ENCODE measurements at places on chromosomes 11 and 22.

GRCh38 chr11:1122664-1123002 is 35.1 kb upstream of the MUC5AC start:
- no peak for DNase-seq

GRCh38 chr11:118076754-118077281 is at the start of gene TMPRSS4:
Gene TMPRSS4, plus strand, starts transcription at chr11:118077078. Its CDS starts 225 bp downstream, at chr11:118077303.
- DNase-seq, result no peak

GRCh38 chr22:45757068-45757467 is 85.4 kb downstream of the ATXN10 start:
- no peak for DNase-seq

DNA sequence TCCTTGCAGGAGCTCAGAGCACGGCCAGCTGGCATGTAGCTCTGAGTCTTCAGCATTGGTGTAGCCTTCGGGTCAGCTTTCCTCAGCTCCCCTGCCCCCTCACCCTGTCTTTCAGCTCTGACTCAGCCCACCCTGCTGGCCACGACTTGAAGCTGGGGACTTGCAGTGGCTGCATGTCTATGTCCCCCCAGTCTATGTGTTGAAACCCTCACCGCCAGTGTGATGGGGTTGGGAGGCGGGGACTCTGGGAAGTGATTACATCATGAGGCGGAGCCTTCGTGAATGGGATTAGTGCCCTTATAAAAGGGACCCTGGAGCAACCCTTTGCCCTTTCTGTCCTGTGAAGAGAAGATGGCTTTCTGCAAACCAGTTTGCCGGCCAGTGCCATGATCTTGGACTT is 111.1 kb downstream of the CTTN start:
- DNase-seq, result no peak

DNA sequence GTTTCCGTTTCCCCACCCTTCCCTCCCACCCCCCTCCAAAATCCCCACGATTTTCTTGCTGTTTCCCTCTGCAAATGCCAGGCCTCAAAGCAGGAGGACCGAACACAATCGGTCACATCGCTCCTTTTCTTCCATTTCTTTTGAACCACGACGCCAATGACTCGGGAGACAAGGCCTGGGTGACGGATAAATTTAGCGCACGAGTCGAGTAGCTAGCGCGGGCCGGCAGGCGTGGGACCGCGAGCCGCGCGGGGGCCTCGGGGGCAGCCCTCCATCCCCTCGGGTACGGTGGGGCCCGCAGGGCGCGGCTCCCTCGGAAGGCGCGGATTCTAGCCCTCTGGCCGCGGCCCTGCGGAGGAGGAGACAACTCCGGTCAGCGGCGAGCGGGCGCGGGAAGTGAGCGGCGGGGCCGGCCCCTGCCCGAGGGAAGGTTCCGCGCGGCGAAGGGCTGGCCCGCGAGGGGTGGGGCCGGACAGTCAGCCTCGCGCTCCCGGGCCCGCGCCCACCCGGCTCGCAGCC is 414 bp downstream of the JOSD1 start:
- DNase-seq, result no peak

GRCh38 chr11:44923806-44924205 is 26.9 kb downstream of the TP53I11 start:
- no peak for DNase-seq

DNA sequence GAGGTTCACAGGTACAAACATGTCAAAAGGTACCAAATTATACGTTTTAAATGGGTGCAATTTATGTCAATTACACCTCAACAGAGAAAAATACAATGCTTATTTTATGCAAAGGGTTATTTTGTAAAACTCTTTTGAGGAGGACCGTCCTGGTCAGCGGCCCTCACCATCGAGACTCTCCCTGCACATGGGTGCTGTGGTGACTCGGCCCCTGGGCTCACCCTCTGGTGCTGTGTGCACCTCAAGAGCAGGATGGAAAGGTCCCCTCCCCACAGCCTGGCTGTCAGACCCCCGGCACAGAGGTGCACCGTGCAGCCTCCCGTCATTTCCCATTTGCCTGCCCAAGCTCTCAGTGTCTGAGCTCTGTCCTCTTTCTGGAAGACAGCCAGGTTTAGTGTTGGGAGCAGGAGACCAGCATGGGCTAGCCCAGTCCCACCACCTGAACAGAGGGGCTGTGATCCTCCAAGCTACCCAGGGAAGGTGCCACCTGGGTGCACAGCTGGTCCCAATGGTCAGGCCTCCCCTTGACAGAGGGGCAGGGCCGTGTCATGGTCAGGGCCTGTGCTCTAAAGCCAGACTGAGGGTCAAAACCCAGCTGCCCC is 41.8 kb upstream of the PRODH start:
- no peak for DNase-seq

DNA sequence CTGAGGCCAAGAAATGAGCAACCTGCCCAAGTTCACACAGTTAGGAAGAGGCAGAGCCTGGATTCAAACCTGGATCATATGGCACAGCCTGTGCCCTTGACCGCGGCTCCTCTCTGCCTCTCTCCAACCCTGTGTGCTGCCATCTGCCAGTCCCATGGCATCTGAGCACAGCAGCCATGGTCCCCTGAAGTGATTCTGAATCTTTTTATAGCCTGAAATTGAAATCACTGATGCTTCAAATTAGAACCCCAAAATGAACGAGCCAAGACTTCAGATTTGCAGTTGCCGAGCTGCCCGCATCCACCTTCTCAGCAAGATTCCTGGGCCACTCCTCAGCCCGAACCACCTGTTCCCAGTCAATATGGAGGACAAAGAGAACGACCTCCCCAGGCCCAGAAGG is 252.7 kb downstream of the CTTN start:
- no peak for DNase-seq

DNA sequence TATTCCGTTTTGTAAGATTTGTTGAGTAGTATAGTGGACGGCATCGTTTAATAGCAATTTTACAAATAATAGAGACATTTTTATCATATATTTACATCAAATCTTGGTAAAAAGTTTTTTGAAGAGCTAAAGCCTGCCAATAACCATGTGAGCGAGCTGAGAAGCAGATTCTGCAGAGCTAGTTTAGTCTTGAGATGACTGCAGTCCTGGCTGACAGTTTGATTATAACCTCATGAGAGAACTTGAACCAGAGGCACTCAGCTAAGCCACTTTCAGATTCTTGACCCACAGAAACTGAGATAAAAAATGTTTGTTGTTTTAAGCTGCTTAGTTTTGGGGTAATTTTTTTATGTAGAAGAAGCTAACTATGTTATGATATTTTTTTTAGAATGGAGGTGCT is 78.9 kb downstream of the PDE3B start:
- DNase-seq, result no peak

DNA sequence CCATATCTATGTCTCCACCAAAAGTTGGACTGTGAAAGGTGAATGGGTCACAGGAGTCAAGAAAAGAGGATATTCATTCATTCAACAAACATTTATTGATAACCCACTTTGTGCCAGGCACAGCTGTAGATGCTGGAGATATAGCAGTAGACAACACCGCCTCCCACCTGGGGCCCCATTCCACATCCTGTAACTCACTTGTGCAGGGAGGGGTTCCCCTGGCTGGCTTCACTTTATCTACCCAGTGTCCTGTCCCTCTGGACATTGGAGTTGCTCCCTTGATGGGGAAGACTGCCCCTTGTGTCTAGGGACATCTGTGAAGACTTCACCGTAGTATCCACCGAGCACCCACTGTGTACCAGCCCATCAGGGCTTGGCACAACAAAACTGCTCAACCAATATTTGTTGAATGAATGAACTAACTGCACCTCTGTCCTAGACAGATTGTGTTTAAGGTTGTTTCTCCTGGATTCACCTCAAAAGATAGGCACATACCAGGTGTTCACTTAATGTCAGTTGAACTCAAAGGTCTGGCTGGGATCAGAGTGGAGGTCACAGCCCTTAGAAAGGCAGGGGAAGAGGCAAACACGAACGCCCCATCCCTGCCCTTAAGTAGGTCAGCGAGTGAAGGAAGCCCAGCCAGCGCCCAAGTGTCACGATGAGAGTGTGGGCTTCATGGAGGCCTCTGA is 1.4 kb upstream of the OVOL1 start:
- DNase-seq, result no peak

DNA sequence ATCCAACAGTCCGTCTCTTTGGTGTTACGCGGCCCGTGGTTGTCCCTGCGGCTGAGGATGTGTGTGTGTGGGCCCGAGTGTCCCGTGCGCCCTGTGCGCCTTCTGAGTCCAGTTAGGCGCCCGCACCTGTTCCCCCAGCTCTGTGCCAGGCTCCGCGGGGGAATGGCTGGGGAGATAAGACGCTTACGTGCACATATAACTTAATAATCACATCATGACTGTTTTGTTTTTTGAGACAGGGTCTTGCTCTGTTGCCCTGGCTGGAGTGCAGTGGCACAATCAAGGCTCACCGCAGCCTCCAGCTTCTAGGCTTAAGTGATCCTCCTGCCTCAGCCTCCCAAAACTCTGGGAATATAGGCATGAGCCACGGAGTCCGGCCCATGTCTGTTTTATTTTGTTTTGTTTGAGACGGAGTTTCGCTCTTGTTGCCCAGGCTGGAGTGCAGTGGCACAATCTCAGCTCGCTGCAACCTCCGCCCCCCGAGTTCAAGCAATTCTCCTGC is 817 bp downstream of the ARL2 start:
- no peak for DNase-seq

DNA sequence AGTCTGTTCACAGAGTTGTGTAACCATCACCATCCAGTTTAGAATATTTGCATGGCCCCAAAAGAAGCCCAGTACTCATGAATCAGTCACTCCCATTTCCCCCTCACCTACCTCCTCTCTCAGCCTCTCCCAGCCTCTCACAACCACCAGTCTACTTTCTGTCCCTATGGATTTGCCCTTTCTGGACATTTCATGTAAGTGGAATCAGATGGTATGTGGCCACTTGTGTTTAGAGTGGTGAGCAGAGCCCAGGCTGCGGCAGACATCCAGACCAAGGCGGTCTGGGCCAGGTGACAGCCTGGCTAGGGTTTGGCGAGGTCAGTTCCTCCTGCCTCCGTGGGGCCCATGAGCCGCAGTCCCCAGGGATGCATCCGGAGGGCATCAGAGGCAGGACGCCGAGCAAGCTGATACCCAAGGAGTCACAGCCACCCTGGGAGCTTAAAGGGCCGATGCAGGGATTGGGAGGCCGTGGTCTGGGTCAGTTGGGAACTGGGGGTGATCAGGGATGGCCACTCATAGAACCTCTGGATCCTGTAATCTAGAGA is 53.3 kb upstream of the CLDN5 start:
- DNase-seq, result no peak

DNA sequence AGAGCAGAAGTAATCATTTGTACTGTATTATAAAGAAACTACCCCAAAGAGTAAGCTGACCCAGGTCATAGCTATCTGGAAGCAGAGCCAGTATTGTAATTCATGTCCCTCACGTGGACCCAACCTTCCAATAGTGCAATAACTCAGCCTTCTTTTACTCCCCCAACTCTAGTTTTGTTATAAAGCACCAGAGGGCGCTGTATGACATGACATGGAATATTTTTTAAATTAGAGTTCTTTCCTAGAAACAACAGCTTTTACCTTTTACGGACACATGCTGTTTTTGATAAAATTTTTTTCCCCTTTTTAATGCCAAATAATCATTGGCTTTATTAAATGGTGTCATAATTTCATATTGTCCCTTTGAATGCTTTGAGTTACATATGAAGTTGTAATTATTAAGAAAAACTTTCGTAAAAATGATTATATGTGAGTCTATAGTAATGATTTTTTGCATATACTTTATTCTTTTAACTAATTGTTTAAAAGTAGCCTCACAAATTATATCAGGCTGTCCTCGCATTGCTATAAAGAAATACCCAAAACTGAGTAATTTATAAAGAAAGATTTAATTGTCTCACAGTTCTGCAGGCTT is 76.9 kb downstream of the DKK3 start:
- no peak for DNase-seq

DNA sequence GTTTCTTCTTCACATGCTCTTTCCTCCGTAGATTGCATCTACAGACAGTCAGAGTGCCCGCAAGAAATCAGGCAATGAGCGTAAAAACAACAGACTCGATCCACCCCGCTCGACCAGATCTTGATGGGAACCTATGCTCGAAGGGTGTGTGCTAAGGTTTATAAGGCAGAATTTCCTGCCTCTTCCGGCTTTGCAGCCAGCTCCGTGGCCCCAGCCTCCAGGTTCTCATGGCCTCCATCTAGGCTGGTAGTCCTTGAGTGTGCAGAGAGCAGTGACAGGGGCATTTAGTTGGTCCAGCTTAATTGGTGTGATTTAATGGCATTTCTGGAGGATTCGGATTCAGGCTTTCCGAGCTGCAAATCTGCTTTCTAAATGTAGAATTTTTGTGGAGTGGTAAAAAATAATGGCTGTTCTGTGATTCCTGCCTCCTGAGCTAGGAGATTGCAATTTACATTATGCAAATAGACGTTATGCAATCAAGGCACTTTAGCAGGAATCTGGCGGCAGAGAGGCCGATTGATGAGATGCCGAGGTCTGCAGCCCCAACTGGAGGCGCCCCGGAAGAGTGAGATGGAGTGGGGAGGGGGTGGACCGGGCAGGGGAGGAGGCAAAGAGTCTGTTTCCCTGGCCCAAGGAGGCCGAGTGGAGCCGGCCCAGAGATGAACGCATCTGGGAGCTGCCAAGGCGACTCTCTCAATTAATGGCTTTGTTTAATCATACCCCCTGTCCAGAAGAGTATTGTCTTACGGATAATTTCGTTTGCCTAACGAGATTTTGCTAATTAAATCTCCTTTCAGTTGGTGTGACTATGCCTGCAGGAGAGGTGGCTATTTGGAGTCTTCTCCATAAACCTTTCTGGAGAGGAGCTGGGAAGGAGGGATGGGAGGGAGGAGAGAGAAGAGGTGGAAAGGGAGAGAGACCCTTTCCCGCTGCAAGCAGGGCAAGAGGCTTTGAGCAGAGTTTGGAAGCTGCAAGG is 75.3 kb downstream of the PKNOX2 start:
- DNase-seq, result no peak

GRCh38 chr22:42937164-42937843 is 77.6 kb downstream of the PACSIN2 start:
- no peak for DNase-seq

DNA sequence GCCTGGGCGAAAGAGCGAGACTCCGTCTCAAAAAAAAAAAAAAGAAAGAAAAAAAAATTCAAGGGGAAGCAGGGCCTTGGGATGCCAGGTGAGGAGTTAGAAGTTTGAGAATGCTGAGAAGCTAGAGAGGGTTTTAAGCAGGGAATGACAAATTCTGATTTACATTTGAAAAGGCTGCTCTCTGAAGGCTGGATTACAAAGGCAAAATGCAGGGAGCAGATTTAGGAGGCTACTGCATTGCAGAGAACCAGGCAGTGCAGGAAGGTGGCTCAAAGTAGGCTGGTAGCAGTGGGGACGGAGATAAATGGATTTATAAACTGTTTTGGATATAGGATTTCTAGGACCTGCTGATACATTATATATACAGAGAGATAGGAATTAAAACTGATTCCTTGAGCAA is 66.6 kb downstream of the KCNC1 start:
- DNase-seq, result no peak
